Activated T-cell treated with anti-CD3 and anti-CD28 coated beads, Interleukin-2, amount 50 U/mL, for 72 hours (primary cell): ENCODE measurements at places on chromosomes 2 and 18. TPM values are rescaled to one million over a fixed set of nuclear protein-coding genes. Genes with fewer than 3 reads are reported as not detected.

The DLX1 gene
- not detected for total RNA-seq

The RTP5 gene
- 0.56 TPM for total RNA-seq

The SKOR2 gene
- 0.30 TPM for total RNA-seq

The HMSD gene
- total RNA-seq = 65.8 TPM

GRCh38 chr2:88261725-88262124, 91.6 kb downstream of the THNSL2 start:
- H3K4me1 ChIP-seq = peaks cover 6% of the 10 kb centered on the region
- no peak overlapping the region for H3K4me3 ChIP-seq
- peaks cover 16% of the 10 kb centered on the region for H3K27me3 ChIP-seq

- peaks cover 53% of the 10 kb centered on the region for H3K4me1 ChIP-seq
- peaks cover 16% of the 10 kb centered on the region for H3K36me3 ChIP-seq
- DNase-seq = no peak
- no peak overlapping the region for H3K27ac ChIP-seq
- H3K27me3 ChIP-seq = no peaks in the 10 kb centered on the region
These were observed 12.4 kb upstream of the ERMN start for GRCh38 chr2:157337978-157338377.

DNA sequence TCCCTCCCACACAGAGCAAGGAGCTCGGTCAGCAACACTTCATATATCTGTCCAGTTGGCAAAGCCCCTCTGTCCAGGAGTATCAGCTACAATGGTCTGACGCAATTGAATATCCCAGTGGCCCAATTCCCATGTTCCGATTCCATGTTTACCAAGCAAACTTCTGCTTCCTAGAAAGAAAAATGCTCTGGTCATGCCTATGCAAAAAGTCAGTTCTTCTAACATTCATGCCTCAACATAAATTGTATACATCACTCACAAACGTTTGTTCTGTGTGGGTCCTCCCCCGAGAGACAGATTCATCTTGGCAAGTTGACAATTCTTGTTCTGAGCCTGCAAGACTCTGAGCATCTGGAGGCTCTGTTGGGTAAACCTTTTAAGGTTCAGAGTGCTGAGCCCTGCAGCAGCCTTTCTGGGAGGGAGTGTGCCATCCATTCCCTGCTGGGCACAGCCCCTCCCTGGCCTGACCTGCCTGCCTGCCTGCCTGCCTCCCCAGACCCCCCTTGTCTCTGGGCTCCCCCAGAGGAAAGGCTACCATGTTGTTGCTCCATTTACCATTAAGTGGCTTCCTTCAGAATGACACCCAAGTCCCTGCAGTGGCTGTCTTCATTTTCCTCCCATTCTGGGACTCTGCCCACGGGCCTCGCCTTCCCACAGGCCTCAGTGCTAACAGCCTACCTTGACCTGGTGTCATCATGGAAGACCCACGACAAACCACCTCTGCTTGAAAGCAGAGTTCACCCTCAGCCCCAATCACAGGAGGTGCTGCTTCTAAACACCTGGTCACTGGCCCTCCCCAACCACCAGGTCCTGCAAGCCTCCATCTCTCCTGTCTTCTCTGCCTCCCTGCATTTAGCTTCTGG, 37.6 kb upstream of the TAF1B start:
- H3K4me3 ChIP-seq = no peak overlapping the region
- H3K27ac ChIP-seq = no peak overlapping the region
- no peaks in the 10 kb centered on the region for H3K4me1 ChIP-seq
- DNase-seq = no peak
- no peaks in the 10 kb centered on the region for H3K36me3 ChIP-seq
- H3K27me3 ChIP-seq = peaks cover 12% of the 10 kb centered on the region

- peaks cover 12% of the 10 kb centered on the region for H3K27me3 ChIP-seq
- H3K4me3 ChIP-seq = no peak overlapping the region
- no peak for DNase-seq
- H3K4me1 ChIP-seq = no peaks in the 10 kb centered on the region
These were observed 150.3 kb downstream of the INHBB start for GRCh38 chr2:120496235-120496634.

GRCh38 chr2:241584436-241584835, 25.9 kb downstream of the BOK start:
- no peak overlapping the region for H3K27ac ChIP-seq
- no peaks in the 10 kb centered on the region for H3K27me3 ChIP-seq
- DNase-seq = no peak
- H3K4me1 ChIP-seq = no peaks in the 10 kb centered on the region

GRCh38 chr2:239499726-239500573, 99.1 kb upstream of the HDAC4 start:
- H3K27me3 ChIP-seq = peaks cover 9% of the 10 kb centered on the region
- no peak overlapping the region for H3K4me3 ChIP-seq
- DNase-seq = no peak
- no peak overlapping the region for H3K27ac ChIP-seq
- no peaks in the 10 kb centered on the region for H3K4me1 ChIP-seq

DNA sequence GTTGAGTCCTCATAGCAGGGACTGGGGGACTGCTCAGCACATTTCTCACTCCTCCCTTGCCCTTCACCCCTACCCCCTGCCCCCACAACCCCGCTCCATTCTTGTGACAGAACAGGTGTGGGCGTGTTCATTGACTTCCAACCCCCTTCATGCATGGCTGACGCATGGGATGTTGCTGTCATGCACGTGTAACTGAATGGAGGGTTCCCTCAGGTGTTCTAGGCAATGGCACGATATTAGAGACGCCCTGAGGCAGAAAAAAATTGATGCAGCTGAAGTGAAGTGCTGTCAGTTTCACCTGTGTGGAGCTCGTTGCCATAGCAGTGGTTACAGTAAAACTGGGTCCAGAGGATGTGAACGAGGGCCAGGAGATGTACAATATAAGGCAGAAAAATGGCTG, 6.5 kb upstream of the THOC1 start:
- no peak overlapping the region for H3K27ac ChIP-seq
- H3K27me3 ChIP-seq = no peaks in the 10 kb centered on the region
- H3K4me1 ChIP-seq = peaks cover 8% of the 10 kb centered on the region
- no peak for DNase-seq
- H3K4me3 ChIP-seq = no peak overlapping the region

DNA sequence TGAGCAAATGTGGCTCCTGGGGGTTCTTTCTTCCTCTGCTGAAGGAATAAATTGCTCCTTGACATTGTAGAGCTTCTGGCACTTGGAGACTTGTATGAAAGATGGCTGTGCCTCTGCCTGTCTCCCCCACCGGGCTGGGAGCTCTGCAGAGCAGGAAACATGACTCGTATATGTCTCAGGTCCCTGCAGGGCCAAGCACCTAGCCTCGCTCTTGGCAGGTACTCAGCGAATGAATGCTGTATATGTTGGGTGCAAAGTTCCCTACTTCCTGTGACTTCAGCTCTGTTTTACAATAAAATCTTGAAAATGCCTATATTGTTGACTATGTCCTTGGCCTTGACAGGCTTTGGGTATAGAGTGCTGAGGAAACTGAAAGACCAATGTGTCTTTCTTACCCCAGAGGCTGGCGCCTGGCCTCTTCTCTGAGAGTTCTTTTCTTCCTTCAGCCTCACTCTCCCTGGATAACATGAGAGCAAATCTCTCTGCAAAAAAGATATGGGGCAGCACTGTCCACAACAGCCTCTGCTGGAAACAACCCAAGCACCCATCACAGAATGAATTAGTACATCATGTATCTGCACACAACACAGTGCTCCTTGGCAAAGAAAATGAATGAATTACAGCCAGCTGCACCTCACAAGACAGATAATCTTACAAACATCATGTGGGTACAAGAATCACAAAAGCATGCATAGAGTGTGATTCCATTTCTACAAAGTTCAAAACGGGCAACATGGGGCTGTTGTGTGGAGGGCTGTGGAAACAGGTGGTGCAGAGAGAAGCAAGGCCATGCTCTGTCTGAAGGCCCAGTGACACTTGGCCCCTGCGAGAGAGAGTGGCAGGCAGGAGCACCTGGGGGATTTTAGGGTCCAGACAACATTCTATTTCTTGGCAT, 6.6 kb downstream of the IL1RN start:
- peaks cover 32% of the 10 kb centered on the region for H3K4me1 ChIP-seq
- no peak for DNase-seq
- no peaks in the 10 kb centered on the region for H3K27me3 ChIP-seq
- no peaks in the 10 kb centered on the region for H3K36me3 ChIP-seq

GRCh38 chr2:132652474-132652873, 17.5 kb downstream of the LYPD1 start:
- DNase-seq = no peak
- H3K4me1 ChIP-seq = no peaks in the 10 kb centered on the region
- H3K36me3 ChIP-seq = peaks cover 2% of the 10 kb centered on the region

DNA sequence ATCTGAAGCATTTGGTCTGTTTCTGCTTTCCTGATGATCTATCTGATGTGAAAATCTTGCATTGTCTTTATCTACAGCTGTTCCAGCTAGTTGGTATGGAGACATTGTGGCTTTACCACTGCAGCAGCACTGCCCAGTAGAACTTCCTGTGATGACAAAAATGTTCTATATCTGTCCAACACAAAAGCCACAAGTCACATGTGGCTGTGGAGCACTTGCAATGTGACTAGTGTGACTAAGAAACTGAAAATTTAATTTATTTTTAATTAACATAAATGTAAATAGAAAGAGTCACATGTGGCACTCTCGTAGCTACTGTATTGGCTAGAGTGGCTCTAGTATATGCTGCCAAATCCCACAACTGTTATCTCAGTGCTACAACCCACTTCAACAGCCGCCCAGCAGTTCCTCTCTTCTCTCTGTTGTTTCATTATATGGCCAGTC, 425.7 kb downstream of the SETBP1 start:
- H3K27me3 ChIP-seq = no peaks in the 10 kb centered on the region
- no peaks in the 10 kb centered on the region for H3K36me3 ChIP-seq
- no peak overlapping the region for H3K27ac ChIP-seq
- no peaks in the 10 kb centered on the region for H3K4me1 ChIP-seq
- H3K4me3 ChIP-seq = no peak overlapping the region

GRCh38 chr2:229154381-229154780, 116.7 kb downstream of the PID1 start:
- no peak overlapping the region for H3K4me3 ChIP-seq
- H3K36me3 ChIP-seq = no peaks in the 10 kb centered on the region
- no peaks in the 10 kb centered on the region for H3K27me3 ChIP-seq
- no peak overlapping the region for H3K27ac ChIP-seq
- no peaks in the 10 kb centered on the region for H3K4me1 ChIP-seq
